ENCODE measurements at places on chromosomes 2 and 18.

DNA sequence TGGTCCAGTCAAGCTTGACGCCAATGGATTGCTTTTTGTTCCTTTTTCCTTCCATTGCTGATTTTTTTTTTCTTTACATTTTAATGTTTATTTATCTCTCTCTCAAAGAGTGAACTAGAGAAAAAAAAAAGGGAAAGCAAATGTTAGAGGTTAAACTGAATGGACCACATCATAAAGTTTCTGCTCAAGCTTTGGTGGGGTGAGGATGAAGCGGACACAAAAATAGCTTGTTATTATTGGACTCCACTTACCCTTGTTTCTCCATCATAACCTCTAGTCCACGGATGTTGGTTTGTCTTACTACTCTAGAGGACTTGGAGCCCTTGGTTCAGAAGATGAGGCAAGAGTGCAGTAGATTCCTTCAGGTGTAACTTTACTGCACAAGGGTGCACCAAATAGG, 27.6 kb upstream of the CERS6 start:
- H3K4me3 ChIP-seq: no peak overlapping the region
- no peaks in the 10 kb centered on the region for H3K27me3 ChIP-seq
- peaks cover 21% of the 10 kb centered on the region for H3K4me1 ChIP-seq
- no peak for DNase-seq

- H3K4me3 ChIP-seq: no peak overlapping the region
- peaks cover 50% of the 10 kb centered on the region for H3K4me1 ChIP-seq
- DNase-seq: no peak
- no peak overlapping the region for H3K27ac ChIP-seq
These were observed 5.5 kb downstream of the WDR33 start for GRCh38 chr2:127805491-127805890.

DNA sequence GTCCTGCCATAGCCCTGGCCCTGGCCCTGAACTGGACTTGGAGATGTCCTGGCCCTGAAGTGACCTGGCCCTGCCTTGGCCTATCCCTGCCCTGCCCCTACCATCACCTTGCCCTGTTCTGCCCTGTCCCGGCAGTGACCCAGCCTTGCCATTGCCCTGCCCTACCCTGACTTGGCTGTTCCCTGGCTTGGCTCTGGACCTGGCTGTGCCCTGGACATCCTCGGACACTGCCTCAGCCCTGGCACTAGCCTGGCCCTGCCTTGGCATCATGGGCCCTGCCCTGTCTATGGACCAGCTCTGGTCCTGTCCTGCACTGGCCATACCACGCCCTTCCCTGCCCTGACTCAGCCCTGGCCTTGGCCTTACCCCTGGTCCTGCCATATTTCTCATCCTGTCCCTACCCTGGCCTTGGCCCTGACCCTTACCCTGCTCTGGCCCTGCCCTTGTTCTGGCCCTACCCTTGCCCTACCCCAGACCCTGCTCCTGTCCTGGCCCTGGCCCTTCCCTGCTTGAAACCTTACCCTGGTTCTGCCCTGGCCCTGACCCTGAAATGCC, 6.1 kb upstream of the ANKRD62 start:
- no peak overlapping the region for H3K27ac ChIP-seq
- no peaks in the 10 kb centered on the region for H3K36me3 ChIP-seq
- DNase-seq: no peak
- no peak overlapping the region for H3K4me3 ChIP-seq

DNA sequence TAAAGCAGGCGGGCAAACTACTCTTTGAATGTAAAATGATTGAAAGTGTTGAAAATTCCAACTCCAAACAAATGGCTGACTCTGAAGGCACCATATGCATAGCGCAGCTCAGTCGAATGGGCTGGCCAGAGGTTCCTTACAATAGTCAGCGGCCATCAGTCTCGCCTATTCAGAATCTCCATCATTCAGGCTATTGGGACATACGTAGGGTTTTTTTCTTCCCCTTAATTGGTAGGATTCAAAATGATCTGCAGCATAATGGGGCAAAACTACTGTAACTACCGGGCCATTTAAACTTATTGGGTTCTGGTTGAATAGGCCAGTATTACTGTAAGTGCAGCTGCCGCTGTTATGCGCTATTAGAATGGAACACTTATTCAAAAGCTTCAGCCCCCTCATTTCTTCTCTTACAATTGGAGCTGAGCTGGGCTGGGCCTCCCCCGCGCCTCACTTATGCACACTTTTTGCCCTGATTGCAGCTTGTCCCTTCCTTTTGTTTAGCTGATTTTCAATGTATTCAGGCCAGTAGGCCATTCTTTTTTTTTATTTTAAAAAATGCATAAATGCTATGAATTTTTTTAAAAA, 40.4 kb downstream of the SLC9A4 start:
- no peaks in the 10 kb centered on the region for H3K4me1 ChIP-seq
- no peaks in the 10 kb centered on the region for H3K36me3 ChIP-seq
- H3K27ac ChIP-seq: no peak overlapping the region
- H3K27me3 ChIP-seq: peaks cover 21% of the 10 kb centered on the region

DNA sequence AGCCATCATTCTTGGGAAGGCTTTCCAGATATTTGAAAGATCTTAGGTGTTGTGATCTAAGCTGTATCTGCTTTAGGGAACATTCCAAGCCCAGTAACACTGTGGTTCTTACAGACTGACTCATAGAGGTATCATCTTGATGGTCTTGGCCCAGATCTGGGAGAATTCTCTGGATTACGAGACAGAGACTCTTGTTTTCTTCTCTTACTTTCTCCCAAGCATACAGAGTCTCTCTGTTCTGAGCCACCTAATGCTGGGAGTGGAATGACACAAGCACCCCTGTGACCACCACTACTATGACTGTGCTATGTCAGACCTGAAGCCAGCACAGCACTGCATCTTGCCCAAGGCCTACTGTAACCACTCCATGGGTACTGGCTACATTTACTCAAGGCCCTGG, 81.0 kb upstream of the EPAS1 start:
- peaks cover 9% of the 10 kb centered on the region for H3K4me1 ChIP-seq
- no peak overlapping the region for H3K27ac ChIP-seq
- no peak overlapping the region for H3K4me3 ChIP-seq

- H3K36me3 ChIP-seq: no peaks in the 10 kb centered on the region
- H3K4me3 ChIP-seq: no peak overlapping the region
- no peak overlapping the region for H3K27ac ChIP-seq
- H3K4me1 ChIP-seq: no peaks in the 10 kb centered on the region
- no peaks in the 10 kb centered on the region for H3K27me3 ChIP-seq
These were observed 685.2 kb downstream of the IRS1 start for GRCh38 chr2:226114436-226114835.

- H3K36me3 ChIP-seq: no peaks in the 10 kb centered on the region
- DNase-seq: no peak
- H3K4me1 ChIP-seq: no peaks in the 10 kb centered on the region
These were observed 43.5 kb downstream of the TFCP2L1 start for GRCh38 chr2:121241466-121241865.

DNA sequence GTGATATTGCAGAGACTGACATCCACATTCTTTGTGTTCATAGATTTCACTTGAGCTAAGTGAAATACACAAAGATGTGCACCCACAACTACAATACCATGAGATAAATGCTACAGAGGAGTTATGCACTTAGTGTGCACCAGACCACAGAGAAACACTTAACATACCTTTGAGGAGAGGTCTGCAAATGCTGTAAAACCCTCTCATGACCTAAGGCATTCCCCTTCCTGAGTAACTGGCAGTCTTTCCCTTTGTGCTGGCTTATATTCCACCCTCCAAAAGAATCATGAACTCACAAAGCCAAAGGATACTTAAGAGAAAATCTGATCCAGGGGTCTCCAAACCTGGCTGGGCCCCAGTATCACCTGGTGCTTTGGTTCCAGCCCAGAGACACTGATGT, 16.2 kb downstream of the NXPH2 start:
- no peak overlapping the region for H3K4me3 ChIP-seq
- H3K27me3 ChIP-seq: peaks cover 5% of the 10 kb centered on the region
- no peaks in the 10 kb centered on the region for H3K4me1 ChIP-seq
- H3K27ac ChIP-seq: no peak overlapping the region
- H3K36me3 ChIP-seq: no peaks in the 10 kb centered on the region

DNA sequence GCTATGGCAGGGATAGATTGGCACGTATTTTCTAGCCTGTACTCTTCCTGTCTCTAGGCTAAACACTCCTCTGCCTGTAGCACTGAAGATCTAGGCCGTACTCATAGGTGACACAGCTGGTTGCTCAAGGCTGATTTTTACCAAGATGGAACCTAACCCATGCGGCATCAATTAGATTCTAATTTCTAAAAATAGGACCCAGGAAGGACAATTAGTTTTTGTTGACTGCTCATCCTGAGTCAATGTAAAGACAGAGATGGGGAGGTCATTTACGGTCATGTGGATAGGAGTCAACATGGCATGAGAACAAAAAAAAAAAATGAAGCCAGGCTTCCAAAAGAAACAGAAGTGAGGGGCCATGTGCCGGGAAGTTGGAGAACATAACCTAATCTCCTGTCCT, 360.7 kb upstream of the ETAA1 start:
- no peaks in the 10 kb centered on the region for H3K36me3 ChIP-seq
- H3K4me3 ChIP-seq: no peak overlapping the region
- no peaks in the 10 kb centered on the region for H3K4me1 ChIP-seq
- H3K27me3 ChIP-seq: no peaks in the 10 kb centered on the region
- H3K27ac ChIP-seq: no peak overlapping the region

GRCh38 chr2:85309699-85310321, 18.0 kb downstream of the TGOLN2 start:
- DNase-seq: peak; percentile 48
- peak overlapping the region; percentile 78 for H3K27ac ChIP-seq
- peak overlapping the region; percentile 62 for H3K4me3 ChIP-seq
- H3K36me3 ChIP-seq: peaks cover 28% of the 10 kb centered on the region

DNA sequence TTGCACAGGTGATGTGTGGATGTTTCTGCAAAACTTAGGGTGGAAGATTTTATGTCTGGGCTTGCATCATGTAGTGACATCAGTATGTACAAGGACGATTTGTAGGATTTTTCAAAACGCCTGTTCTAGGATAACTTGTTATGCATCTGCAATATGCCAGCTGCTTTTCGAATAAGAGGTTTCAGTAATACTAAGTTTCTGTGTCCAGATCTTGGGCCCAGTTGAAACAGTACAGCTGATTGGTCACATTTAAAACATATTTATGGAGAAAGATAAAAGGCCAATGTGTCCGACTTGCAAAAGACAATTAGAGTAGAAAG, 1.2 kb downstream of the PTPN4 start:
- H3K27ac ChIP-seq: peak overlapping the region; percentile 62
- H3K27me3 ChIP-seq: no peaks in the 10 kb centered on the region
- peaks cover 47% of the 10 kb centered on the region for H3K4me1 ChIP-seq
- peaks cover 18% of the 10 kb centered on the region for H3K36me3 ChIP-seq

- peaks cover 16% of the 10 kb centered on the region for H3K27me3 ChIP-seq
- no peaks in the 10 kb centered on the region for H3K4me1 ChIP-seq
- no peak for DNase-seq
- no peak overlapping the region for H3K4me3 ChIP-seq
These were observed 113.9 kb downstream of the INO80D start for GRCh38 chr2:205972113-205972512.

GRCh38 chr2:43526994-43527393, 68.8 kb downstream of the THADA start:
- H3K36me3 ChIP-seq: peaks cover 38% of the 10 kb centered on the region
- no peak for DNase-seq
- H3K4me3 ChIP-seq: no peak overlapping the region
- H3K27me3 ChIP-seq: no peaks in the 10 kb centered on the region
- H3K4me1 ChIP-seq: no peaks in the 10 kb centered on the region

DNA sequence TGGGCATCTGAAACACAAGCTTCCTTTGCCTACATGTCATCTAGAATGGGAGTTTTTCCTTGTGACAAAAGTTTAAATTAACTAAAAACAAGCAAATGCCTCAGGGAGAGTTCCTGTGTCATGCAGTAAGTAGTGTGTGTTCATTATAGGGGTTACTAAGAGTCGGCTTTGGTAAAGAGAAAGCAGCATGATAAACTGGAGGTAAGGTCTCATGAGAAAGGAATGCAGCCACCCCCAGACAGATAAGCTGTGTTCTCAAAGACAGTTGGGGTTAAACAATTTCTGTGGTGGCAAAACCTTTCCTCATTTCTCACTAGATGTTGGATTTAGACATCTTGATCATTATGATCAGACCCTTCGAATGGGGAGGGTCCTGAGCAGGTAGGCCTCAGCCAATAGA, 129.7 kb downstream of the MAP4K4 start:
- peaks cover 73% of the 10 kb centered on the region for H3K4me1 ChIP-seq
- DNase-seq: no peak
- H3K4me3 ChIP-seq: no peak overlapping the region
- H3K27me3 ChIP-seq: no peaks in the 10 kb centered on the region

GRCh38 chr2:144586476-144586875, 66.6 kb upstream of the ZEB2 start:
- no peak for DNase-seq
- peaks cover 4% of the 10 kb centered on the region for H3K27me3 ChIP-seq
- no peak overlapping the region for H3K4me3 ChIP-seq

- no peaks in the 10 kb centered on the region for H3K27me3 ChIP-seq
- H3K36me3 ChIP-seq: no peaks in the 10 kb centered on the region
- no peak overlapping the region for H3K27ac ChIP-seq
These were observed 7.0 kb upstream of the ALPK2 start for GRCh38 chr18:58635891-58636290.
